Psoas muscle (tissue), 8 donors: ENCODE measurements at places on chromosomes 6 and 20. TPM values are rescaled to one million over a fixed set of nuclear protein-coding genes. Genes with fewer than 3 reads are reported as not detected.

DNA sequence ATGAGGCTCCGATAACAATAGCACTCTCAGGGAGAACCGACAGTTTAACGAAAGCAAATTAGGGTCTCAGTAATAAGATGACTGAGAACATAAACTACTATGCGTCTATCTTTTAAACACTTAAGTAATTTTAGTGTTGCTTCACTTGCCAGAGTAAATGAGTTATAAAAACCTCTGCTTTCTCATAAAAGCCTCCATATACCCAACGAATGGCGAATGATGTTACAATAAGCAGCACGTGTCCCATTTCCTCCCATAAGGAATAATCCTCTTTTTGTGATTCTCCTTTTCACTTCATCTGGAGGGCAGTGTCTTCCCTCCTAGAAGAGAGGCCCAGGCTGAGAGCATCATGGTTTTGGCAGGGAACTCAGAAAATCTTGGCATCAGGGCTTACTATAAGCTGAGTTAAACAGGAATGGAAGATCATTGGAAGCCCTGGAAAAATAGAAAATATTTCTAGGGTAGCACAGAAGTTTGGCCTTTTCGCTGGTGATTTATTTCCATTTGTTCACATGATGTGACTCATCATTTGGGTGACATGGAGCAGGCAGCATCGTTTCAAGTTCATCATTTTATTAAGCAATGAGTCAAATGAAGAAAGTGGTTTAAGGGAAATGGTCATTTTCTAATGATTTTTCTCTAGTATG lies 255.4 kb downstream of the ATXN1 start:
- no peak for DNase-seq

SRSF12 gene
- 0.26 TPM for total RNA-seq

- DNase-seq, result no peak
Observed at GRCh38 chr6:144712541-144712940, 427.4 kb downstream of the UTRN start.

GRCh38 chr6:28004350-28005151 lies 47.5 kb downstream of the OR2B6 start:
- DNase-seq, result no peak

DNA sequence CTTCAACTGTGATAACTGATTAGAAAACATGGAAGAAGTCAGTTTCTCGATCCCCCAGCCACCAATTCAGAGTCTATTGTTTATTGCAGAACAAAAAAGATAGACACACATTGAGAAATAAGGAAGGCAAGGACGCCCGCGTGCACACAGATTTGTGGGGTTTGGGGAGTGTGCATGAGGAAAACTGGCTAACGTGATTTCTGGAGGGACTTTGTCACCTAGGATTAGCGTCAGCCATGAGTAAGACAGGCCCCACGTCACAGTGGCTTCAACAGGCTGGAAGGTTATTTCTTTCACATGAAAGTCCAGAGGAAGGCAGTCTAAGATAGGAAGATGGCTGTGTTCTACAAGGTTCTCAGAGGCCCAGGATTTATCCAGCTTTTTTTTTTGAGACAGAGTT lies 7.7 kb downstream of the ZNF341 start:
- no peak for DNase-seq

C4A gene
- total RNA-seq, result 11.3 TPM

IPCEF1 gene
- total RNA-seq, result 0.34 TPM

- DNase-seq, result no peak
Observed at GRCh38 chr6:165106261-165106660, 203.1 kb downstream of the C6orf118 start.
